Daoy (cell line): ENCODE measurements at places on chromosomes 3 and 15.

DNA sequence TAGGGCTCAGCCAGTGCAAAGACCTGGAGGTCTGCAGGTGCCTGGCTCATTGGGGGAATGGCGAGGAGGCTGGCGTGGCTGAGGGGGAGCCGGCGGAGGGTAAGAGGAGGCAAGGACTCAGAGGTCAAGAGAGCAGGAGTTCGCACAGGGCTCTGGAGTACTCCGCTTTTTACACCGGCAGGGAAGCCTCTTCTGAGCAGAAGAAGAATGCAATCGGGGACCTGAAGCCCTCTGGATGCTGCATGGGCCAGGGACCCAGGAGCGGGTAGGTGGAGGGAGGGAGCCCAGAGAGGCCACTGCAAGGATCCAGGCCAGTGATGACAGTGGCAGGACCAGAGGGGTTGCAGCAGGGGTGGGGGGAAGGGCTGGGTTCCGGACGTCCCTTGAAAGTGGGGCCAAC, 70.4 kb upstream of the TAMM41 start:
- no peak for DNase-seq

DNA sequence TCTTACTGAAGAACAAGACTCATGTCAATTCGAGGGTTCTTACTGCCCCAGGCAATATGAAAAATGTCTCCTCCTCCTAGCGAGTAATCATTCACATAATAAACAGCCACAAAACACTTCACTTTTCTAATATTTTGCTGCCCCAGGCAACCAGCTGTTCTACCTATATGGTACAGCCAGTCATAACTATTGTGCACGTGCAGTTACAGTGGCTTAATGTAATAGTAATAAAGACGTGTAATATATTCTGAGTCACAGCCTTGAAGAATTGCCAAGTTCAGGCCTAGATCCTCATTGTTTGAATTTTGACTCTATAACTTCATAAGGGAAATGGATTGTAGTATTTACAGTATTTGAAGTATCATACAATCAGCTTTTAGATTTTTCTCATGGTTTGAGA, 1250.0 kb upstream of the GBE1 start:
- no peak for DNase-seq

GRCh38 chr15:86615411-86615810, 535.7 kb downstream of the AGBL1 start:
- DNase-seq, result no peak

DNA sequence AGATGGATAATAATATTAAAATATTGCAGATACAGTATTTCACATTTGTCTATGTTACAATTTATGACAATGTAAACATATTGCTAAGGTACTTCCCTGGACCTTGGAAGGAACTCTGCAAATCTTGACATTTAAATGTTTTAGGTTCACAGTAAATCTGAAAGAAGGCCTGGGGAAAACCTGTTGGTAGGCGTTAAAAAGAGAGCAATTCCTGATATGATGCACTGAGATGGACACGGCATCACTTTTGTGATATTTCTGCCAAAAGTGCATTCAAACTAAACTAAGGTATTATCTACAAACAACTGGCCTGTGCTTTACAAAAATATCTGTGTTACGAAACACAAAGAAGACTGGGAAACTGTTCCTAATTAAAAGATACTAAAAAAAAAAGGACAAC, 6.1 kb upstream of the TP63 start:
- DNase-seq, result no peak

- no peak for DNase-seq
These were observed 284.8 kb upstream of the ARL6 start for GRCh38 chr3:97479740-97480139.
